GM04503 (cell line): ENCODE measurements at places on chromosomes 2 and 18.
A peak's percentile ranks its signal among the peaks of the same experiment; 100 is the strongest.

- peak; percentile 1 for DNase-seq
These were observed 199.7 kb downstream of the SMAD2 start for GRCh38 chr18:47730795-47731194.

- no peak for DNase-seq
These were observed 22.6 kb downstream of the MAIP1 start for GRCh38 chr2:199977984-199978415.

GRCh38 chr2:134212746-134213145 is 41.1 kb upstream of the MGAT5 start:
- DNase-seq, result no peak

- no peak for DNase-seq
These were observed 26.6 kb downstream of the ZFP36L2 start for GRCh38 chr2:43199492-43200488.

- peak; percentile 19 for DNase-seq
These were observed 41.6 kb upstream of the MAP4K4 start for GRCh38 chr2:101655702-101656422.

DNA sequence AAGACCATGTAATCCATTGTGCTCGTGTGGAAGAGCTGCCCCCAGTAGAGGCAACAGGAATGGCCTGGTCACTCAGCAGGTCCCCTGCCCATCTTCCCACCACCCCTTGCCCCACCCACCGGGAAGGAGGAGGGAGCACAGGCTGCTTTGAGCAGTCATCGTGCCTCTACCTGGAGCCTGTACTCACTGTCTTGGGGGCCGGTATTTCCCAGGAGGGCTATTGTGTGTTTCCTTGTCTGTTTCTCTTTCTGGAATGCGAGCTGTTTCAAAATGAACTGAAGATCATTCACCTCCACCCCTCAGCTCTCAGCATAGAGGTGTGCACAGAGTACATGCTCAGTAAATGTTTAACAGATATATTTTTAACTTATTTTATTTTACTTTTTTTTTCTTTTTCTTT is 7.7 kb upstream of the AMMECR1L start:
- no peak for DNase-seq

- DNase-seq, result no peak
These were observed 3.6 kb downstream of the IGFBP2 start for GRCh38 chr2:216636551-216637450.

DNA sequence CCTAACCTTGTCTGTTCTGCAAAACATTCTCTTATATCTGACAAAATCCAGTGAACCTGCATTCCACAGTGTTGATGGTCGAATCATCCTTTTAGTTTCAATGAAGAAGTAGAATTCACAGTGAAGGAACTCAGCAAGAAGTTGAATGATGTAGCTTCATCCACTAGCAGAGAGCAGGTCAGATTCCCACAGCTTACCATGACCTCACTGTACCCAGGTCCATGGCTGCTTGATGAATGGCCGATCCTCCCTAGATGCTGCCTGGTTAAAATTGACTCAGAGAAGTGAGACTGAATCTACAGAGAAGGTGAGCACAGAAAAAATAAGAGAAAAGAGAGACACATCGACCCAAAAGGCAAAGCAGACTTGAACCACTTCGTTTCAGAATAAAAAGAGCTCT is 906.0 kb upstream of the CHAC2 start:
- no peak for DNase-seq

- peak; percentile 65 for DNase-seq
These were observed at the start of gene STAMBP for GRCh38 chr2:73828818-73829570. TSS of gene STAMBP (plus strand) at chr2:73828961. CDS start at chr2:73830857, 1,896 bp downstream.

DNA sequence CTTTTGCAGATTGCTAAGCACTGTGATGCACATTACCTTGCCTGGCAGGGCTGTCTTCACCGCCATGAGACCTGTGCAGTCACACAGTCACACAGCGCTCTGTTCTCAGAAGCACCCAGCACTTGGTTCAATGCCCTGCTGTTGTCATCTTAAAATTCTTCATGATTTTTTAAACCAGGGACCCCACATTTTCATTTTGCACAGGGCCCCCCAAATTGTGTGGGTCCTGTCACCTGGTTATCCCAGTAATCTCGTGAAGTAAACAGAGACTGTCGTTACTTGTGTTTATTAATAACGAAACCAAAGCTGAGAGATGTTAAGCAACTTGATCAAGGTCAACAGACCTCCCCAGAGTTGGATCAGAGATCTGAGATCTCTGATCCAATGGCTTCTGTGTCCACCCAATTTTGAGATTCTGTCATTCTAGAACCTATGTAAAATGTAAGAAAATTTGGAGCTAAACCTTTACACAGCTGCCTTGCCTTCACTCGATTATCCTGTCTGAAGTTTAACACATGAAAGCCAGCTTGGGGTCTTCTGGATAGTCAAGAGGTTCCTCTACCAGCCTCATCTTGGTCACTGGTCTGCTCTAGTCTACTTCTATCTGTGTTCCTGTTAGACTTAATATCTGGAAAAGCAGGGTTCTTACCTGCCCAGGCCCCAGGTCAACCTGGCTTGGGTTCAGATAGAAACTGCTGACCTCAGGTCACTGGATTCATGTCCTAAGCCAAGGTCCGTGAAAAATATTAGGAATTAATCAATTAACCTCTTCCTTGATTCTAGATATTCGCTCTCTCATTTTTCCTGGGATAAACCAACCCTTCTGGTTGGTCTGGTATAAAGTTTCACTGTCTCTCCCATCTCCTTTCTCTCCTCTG is 13.7 kb upstream of the TTC39C start:
- DNase-seq, result no peak

- no peak for DNase-seq
These were observed 234.1 kb downstream of the XIRP2 start for GRCh38 chr2:167122389-167122788.
